Stimulated activated CD4-positive, alpha-beta T cell treated with anti-CD3 and anti-CD28 coated beads, Interleukin-4, amount 100 ng/mL, for 4 hours (primary cell): ENCODE measurements at places on chromosomes 2 and 18.

- DNase-seq = no peak
Observed at GRCh38 chr18:59902131-59902992, 2.6 kb downstream of the PMAIP1 start.

DNA sequence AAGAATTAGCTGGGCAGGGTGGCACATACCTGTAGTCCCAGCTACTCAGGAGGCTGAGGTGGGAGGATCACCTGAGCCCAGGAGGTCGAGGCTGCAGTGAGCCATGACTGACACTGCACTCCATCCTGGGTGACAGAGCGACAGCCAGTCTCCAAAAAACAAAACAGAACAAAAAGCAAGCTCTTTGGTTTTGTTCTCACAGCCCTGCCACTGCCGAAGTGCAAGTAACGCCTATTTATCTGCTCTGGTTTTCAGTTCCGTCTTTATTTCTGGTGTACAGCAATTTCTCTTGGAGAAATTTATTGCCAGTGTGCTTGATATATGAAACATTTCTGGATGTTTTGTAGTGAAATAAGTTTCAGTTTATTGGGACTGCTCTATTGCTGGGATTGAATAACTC lies 61.9 kb downstream of the RAB10 start:
- DNase-seq = no peak

GRCh38 chr2:135874777-135875365 lies 1.4 kb downstream of the MCM6 start:
- no peak for DNase-seq

- no peak for DNase-seq
Observed at GRCh38 chr2:68662466-68662865, 19.1 kb downstream of the PROKR1 start.

- DNase-seq = no peak
Observed at GRCh38 chr2:231633241-231633976, 40.7 kb downstream of the TEX44 start.

GRCh38 chr2:23107327-23107941 lies 277.5 kb upstream of the KLHL29 start:
- DNase-seq = no peak

- no peak for DNase-seq
Observed at GRCh38 chr2:211860224-211860623, 678.4 kb downstream of the ERBB4 start.

DNA sequence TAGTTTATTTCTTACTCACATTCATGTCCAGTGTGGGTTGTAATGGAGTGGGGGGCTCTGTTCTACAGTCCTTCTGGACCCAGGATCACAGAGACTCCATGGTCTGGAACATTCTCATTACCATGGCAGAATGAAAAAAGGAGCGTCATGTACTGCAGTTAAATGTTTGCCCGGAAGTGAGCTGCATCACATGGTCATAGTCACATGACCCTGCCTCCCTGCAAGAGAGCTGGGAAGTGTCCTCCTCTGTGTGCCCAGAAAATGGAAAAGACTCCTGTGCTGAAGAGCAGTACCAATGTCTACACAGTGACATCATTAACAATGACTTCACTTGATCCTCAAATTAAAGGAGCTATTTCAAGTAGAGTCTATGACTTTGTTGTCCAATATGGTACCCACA lies 74.0 kb upstream of the ZBTB14 start:
- no peak for DNase-seq

DNA sequence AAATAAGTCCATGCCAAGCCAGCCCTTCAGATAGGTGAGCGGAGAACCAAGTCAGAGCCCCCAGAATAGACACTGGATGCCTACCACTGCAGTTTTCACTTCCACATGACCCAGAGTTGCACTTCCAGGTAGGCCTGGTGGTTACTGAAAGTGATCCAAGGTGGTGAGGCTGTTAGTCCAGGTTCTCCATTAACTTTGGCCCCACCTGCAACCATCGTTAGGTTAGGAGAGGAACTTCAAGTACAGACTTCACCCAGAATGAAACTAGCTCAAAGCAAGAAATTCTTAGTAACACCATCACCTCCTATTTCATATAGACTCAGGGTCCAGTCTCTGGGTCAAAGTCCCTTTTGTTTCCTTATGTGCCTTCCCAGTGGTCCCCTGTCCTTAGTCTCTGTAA lies 293.1 kb upstream of the ID2 start:
- DNase-seq = no peak

DNA sequence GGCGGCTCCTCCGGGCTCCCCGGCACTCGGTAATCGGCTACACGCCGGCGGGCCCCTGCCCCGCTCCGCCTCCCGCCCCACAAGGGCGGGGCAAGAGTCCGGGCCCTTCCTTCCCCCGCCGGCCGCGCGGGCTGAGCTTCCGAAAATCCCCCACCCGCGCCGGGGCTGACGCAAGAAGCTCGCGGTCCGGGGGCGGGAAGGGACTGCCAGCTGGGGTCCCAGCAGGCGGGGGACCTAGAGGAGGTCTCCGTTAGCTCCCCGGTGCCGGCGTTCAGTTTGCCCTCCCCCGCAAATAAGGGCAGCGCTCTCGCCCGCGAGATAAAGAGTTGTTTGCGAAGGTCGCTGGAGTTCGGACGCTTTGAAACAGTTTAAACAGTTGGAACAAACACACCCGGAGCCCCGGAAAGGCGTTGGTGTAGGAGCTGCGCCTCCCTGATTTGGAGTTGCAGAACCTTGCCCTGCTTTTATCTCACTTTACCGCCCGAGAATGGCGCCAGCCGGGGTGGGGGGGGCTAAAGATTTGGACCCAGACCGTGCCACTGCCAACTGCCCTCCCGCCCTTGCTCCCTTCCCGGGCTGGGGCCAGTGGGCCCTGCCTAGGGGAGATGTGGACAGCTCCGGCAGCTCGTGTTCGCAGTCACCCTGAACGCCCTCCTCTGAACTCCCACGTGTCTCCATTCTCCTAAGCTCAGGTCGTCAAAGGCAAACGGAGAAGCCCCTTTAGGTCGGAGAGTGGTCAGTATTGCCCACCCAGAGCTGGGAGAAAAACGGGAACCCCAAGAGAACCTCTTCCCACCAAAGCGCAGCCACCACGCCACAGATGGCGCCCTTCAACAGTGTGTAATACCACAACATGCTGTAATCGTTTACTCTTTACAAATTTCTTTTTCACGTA lies at the start of gene NFE2L2:
Gene NFE2L2 (minus strand): TSS at position 35 of the 895 bp plus-strand sequence. CDS start 151 bp downstream, outside the sequence.
- peak; percentile 96 for DNase-seq

DNA sequence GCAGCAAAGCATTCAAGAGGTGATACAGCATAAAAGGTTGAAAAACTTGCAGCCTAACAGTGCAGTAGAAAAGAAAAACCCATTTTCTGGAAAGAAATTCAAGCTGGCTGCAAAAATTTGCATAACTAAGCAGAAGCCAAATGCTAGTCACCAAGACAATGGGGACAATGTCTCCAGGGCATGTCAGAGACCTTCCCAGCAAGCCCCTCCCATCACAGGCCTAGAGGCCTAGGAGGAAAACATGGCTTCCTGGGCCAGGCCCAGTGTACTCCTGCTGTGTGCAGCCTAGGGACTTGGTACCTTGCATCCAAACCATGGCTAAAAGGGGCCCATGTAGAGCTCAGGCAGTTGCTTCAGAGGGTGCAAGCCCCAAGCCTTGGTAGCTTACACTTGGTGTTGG lies 405.1 kb upstream of the CYRIA start:
- DNase-seq = no peak

DNA sequence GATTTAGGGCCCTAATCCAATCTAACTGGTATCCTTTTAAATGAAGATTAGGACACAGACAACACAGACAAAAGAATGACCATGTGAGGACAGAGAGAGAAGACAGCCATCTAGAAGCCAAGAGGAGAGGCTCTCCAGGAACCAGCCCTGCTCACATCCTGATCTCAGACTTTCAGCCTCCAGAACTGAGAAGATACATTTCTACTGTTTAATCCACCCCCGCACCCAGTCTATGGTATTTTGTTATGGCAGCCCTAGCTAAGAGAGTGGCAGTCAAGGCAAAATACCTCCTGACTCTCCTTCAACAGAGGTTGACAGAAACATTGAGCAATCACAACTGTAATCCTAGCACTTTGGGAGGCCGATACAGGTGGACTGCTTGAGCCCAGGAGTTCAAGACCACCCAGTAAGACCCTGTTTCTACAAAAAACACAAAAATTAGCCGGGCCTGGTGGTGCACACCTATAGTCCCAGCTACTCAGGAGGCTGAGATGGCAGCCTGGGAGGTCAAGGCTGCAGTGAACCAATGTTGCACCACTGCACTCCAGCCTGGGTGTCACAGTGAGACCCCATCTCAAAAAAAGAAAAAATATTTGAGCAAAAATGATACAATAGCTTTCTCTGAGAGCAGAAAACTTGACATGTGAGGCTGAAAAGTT lies 34.7 kb downstream of the WDR33 start:
- no peak for DNase-seq

DNA sequence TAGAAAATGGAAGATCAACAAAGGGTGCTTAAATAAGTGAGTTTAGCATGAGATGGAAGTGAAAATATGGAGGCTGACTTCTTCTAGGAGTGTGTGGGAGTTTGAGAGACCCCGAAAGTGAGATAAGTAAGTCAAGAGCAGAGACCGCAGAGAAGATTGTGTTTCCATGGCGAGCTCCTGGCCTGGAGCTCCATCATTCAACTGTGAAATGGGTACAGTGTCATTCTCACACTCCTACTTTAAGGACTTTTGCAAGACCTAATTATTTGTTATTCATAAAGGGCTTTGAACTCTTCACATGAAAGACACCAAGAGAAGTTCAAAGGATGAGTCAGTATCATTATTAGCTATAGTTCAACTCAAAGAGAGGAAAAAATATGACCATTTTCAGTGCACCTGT lies 134.2 kb upstream of the PIK3C3 start:
- DNase-seq = no peak

DNA sequence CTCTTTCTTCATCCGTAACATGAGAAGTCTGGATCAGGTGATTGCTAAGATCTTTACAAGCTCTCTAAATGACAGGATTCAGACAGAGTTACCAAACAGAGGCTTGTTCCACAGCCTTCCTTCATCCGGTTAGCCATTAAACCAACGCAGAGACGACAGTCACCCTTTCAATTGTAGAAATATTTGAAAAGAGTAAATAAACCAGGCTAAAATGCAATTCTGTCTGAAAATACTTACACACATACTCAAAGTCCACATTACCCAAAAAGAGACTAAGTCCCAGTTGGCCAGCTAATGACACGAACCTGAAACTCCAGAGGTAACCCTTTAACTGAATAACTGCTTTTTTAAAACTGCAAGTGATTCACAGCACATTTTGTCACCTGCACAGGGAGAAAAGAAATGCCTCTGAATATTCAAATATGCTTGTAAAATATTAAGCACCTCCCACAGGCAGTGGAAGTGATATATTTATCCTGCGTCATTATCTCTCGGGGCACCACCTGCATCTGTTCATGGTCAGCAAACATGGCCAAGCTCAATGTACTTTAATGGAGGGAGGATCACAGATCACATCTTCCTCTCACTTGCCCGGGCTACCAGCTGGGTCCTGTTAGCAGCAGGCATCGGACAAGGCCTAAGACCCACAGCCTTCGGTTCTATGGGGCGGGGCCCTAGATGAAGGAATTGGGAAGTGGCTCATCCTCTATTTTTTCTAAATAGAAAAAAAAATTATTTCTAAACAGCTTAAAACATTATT lies 38.8 kb upstream of the DNER start:
- DNase-seq = no peak

DNA sequence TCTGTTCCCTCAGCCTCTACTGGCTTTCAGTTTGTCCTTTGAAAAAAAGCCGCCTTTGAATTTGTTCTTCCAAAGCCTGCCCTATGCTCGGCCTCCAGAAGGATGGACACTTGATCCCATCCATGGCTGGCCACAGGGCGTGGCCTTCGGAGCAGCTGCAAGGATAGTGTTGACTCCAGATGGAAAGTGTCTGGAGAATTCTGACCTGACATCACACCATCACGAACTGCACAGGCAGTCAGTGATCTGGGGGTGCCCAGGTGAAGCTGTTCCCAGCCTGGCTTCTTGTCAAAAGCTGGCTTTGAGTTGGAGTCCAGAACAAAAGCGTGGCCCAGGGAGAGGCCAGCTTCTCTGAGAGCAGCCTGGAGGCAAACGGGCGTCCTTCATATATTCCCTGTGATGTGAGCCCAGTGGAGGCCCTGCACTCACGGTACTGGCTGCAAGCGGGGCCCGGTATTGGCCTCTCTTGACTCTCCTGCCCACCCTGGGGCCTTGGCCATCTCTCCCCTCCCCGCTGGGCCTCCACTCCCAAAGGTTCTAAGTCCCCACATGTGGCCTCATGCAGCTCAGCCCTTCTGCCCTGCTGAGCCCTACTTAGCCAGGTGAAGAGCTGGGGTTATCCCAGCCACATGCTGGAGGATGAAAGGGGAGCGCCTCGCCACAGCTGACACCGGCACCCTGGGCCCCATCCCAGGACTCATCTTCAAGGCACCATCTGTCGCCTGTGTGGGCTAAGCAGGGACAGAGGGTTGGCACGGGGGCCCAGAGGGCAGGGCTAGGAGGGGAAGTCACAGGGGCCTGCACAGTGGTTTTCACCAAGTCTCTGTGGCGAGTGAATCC lies 20.4 kb upstream of the ATOH8 start:
- no peak for DNase-seq

- DNase-seq = no peak
Observed at GRCh38 chr2:224165901-224166319, 126.8 kb upstream of the SERPINE2 start.

GRCh38 chr18:23274638-23275482 lies 139.6 kb downstream of the CABLES1 start:
- no peak for DNase-seq

DNA sequence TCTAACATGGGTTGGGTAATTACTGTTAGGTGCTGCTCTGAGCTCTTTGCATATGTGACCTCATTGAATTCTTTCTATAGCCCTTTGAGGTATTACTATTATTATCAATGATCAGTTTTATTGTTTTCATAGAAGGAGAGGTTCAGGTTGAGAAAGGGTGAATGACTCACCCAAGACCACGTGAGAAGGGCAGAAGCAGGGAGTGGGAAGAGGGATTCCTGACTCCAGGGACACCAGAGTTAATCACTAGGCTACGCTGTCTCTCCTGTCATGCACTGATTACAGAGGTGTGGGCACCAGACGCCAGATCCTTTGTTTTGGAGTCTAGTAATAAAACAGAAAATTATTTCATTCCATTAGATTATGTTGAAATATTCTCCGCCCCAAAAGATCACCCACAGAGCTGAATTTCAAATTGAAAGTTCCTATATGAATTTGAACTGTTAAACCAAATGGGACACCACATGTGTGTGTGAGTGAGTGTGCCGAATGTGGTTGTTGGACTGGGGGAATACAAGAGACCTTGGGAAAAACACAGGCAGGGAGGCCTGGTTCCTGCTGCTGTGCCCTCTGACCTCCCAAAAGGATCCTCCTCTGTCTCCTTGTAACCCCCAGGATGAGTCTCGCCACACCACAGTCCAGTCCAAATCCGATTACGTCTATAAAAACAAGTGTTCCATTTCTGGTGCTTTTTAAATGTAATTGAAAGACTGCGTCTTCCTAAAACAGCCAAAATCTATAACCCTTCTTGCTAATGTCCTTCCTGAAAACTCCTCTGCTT lies 215.4 kb downstream of the ZNF521 start:
- DNase-seq = no peak

GRCh38 chr2:198662905-198663304 lies 794.8 kb downstream of the SATB2 start:
- no peak for DNase-seq

- peak; percentile 93 for DNase-seq
Observed at GRCh38 chr2:102736410-102737409, 25.1 kb upstream of the TMEM182 start.

GRCh38 chr2:196073521-196073920 lies 4.9 kb upstream of the DNAH7 start:
- no peak for DNase-seq

- DNase-seq = no peak
Observed at GRCh38 chr2:205748639-205749038, 66.3 kb downstream of the NRP2 start.

GRCh38 chr18:33577685-33578517 lies at the start of gene ASXL3:
Gene ASXL3 (plus strand): TSS chr18:33578219. CDS start chr18:33578632, 413 bp downstream.
- no peak for DNase-seq

- DNase-seq = no peak
Observed at GRCh38 chr2:112831513-112831845, 5.1 kb downstream of the IL1B start.
